ENCODE measurements at places on chromosomes 4 and X.

GRCh38 chr4:55707507-55707906 is 71.4 kb upstream of the NMU start:
- no peak for DNase-seq

DNA sequence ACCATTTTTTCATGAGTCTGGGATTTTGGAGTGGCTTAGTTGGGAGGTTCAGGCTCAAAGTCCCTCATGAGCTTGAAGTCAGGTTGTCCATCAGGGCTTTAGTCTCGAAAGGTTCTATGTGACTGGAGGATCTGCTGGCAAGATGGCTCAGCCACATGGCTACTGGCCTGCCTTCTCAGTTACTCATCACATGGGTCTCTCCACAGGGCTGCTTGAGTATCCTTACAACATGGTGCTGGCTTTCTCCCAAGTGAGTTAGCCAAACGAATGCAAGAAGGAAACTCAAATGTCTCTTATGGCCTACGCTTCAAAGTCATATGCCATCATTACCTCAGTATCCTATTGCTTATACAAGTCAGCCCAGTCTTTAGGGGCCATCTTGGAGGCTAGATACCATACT is 106.3 kb upstream of the VCX3B start:
- DNase-seq, result no peak

DNA sequence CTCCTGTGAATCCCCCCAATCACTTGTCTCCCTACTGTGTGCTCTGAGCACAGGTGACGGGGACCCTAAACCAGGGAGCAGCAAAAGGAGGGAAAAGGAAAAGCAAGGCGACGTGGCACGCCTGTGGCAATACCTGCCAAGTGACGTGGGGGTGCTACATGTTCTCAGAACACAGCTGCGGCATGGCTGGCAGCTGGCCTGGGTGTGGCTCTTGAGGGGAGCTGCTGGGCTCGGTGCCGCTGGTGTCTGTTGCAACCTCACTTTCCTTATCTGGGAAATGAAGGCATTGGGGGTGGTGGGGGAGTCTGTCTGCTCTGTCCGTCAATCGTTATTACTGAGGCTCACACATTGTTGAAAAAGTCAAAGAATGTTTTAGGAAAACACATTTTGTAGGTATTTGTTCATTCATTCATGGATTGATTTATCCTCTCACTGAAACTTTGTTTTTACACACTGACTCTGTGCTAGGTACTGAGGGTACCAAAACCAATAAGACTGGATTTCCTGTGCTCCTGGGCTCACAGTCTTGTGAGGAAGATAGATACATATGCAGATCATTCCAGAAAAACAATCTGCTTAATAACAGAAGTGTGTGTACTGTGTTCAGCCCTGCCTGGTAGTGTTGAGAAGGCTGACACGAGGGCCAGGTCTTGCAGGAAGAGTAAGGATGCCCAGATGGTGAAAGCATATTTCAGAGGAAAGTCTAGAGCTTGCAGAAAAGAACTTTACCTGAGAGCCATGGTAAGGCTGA is 217.6 kb downstream of the PTTG2 start:
- DNase-seq, result no peak

- no peak for DNase-seq
Observed at GRCh38 chr4:17884511-17884910, 73.7 kb downstream of the NCAPG start.

Measured in NCI-H2081 treated with DMSO at 0.1 percent for 48 hours (cell line).